Bronchus fibroblast of lung (primary cell): ENCODE measurements at places on chromosomes 4 and X. TPM values are rescaled to one million over a fixed set of nuclear protein-coding genes. Genes with fewer than 3 reads are reported as not detected.

Gene TMEM144
- 1.2 and 1.5 TPM in 2 replicates for total RNA-seq

Gene TMEM165
- 120 and 121 TPM in 2 replicates for total RNA-seq

Gene POLN
- 0.59 and 2.0 TPM in 2 replicates for total RNA-seq

Gene FANCB
- total RNA-seq, result 3.0 and 3.9 TPM in 2 replicates

Gene GAGE1
- not detected in 2 replicates for total RNA-seq

Gene H2BW2
- total RNA-seq, result not detected in 2 replicates

Gene CRMP1
- total RNA-seq, result 2.1 and 2.5 TPM in 2 replicates

Gene DKK2
- total RNA-seq, result 0.30 TPM in 1 of 2 replicates, not detected in the other

Gene AFAP1
- total RNA-seq, result 29.0 and 32.6 TPM in 2 replicates

Gene EXOC1L
- not detected in 2 replicates for total RNA-seq

Gene CYSLTR1
- not detected in 2 replicates for total RNA-seq

Gene C4orf51
- total RNA-seq, result not detected in 2 replicates

Gene EIF2S3
- 131 and 139 TPM in 2 replicates for total RNA-seq

Gene LONRF3
- under 0.01 and 0.15 TPM in 2 replicates for total RNA-seq

Gene USP26
- not detected in 2 replicates for total RNA-seq

Gene PSAPL1
- total RNA-seq, result not detected in 2 replicates

Gene ZNF157
- 0.17 TPM in 1 of 2 replicates, not detected in the other for total RNA-seq

Gene GRIA3
- 0.15 TPM in 1 of 2 replicates, not detected in the other for total RNA-seq

Gene RASL11B
- 0.17 and 0.59 TPM in 2 replicates for total RNA-seq

Gene VCX
- total RNA-seq, result not detected in 2 replicates

Gene NIPAL1
- total RNA-seq, result under 0.01 and 0.50 TPM in 2 replicates

Gene HDX
- 2.2 and 4.2 TPM in 2 replicates for total RNA-seq

Gene PPEF2
- total RNA-seq, result not detected in 2 replicates

Gene CPZ
- total RNA-seq, result 0.50 and 0.74 TPM in 2 replicates

Gene LPAR4
- total RNA-seq, result 0.15 and 0.17 TPM in 2 replicates

Gene SERPINA7
- total RNA-seq, result not detected in 2 replicates

Gene ARX
- not detected in 2 replicates for total RNA-seq

Gene GLRB
- total RNA-seq, result 3.9 and 4.2 TPM in 2 replicates

Gene SSX2
- total RNA-seq, result not detected in 2 replicates

Gene NXT2
- total RNA-seq, result 4.9 and 7.6 TPM in 2 replicates

Gene RASGEF1B
- not detected in 2 replicates for total RNA-seq

Gene SYP
- 0.15 and 0.17 TPM in 2 replicates for total RNA-seq

Gene ACE2
- total RNA-seq, result not detected in 2 replicates

Gene MSX1
- 0.74 and 1.5 TPM in 2 replicates for total RNA-seq

Gene CXorf49
- total RNA-seq, result not detected in 2 replicates
